Mucosa of descending colon (tissue), 3 donors: ENCODE measurements at places on chromosomes 13 and 19.

- no peak for DNase-seq
Observed at GRCh38 chr13:97935071-97935470, 18.4 kb upstream of the IPO5 start.

DNA sequence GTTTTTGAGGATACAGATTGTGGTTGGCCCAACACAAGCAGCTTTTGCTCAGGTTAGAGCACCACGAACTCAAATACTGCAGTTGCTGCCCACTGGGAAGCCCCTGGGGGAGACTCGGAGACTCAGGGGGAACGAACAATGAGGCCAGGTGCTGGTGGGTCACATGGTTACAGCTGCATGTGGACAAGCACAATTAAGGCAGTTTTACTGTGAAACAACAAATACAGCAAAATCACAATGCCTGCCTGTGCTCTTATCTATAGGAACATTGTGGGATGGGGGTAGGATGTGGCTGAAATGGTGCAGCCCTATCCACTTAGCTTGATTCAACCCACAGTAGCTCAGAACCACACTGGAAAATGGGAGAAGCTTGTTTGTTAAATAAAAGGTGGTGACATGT lies 119.7 kb upstream of the SPATA13 start:
- no peak for DNase-seq

DNA sequence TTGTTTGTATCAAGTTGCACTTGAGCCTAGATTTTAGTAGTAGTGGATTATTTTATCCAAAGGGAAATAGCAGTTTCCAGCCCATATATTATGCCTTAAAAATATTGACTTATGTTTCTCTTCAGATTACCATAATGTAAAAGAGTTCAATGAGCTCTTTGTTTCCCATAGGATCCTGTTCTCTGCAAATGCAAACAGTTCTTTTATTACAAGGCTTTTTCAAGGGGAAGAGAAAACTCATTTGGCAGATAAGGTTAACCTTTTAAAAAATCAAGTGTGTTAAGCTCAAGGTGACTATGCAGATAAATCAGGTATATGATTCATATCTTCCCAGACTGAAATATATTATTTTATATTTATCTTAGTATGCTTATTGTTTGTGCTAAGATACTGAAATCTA lies 961.2 kb upstream of the SPRY2 start:
- DNase-seq: no peak

- DNase-seq: peak; percentile 73
Observed at GRCh38 chr13:110913322-110914080, 1.4 kb downstream of the ANKRD10 start.

DNA sequence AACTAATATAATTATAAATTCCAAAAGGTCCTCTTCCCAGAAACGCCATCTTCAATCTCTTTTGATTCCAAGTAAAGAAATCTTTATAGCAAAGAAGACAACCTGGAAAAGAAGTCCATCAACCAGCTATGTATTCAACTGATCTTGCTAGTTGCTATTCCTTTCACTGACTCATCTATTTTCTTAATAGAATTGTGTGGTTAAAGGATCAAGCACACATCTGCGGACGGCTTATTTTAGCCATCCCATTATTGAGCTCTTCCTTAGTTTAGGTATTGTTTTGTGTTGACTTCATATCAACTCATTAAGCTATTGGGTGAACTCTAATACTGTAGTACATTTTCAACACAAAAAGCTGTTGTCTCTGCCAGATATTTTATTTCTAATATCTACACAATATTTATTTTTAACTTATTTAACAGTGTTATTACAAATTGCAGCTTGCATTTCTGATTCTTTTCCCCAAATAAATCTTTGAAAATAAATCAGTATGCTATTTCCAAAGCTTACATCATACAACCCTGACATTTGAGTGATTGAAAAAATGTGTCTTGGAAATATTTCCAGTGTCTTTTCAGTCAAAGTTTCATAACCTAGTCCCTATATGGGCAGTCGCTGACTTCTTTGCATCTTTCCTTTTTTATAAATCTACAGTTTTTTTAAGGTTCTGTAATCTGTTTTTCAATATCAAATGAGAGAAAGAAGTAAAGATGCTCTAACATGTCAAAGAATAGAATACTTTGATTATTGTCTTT lies 158.8 kb upstream of the SPRY2 start:
- DNase-seq: no peak

GRCh38 chr19:17617807-17618192 lies 62.4 kb downstream of the COLGALT1 start:
- DNase-seq: no peak

GRCh38 chr13:36158611-36159010 lies 27.4 kb upstream of the DCLK1 start:
- no peak for DNase-seq

- DNase-seq: no peak
Observed at GRCh38 chr19:50843701-50844221, 10.4 kb upstream of the KLK15 start.

DNA sequence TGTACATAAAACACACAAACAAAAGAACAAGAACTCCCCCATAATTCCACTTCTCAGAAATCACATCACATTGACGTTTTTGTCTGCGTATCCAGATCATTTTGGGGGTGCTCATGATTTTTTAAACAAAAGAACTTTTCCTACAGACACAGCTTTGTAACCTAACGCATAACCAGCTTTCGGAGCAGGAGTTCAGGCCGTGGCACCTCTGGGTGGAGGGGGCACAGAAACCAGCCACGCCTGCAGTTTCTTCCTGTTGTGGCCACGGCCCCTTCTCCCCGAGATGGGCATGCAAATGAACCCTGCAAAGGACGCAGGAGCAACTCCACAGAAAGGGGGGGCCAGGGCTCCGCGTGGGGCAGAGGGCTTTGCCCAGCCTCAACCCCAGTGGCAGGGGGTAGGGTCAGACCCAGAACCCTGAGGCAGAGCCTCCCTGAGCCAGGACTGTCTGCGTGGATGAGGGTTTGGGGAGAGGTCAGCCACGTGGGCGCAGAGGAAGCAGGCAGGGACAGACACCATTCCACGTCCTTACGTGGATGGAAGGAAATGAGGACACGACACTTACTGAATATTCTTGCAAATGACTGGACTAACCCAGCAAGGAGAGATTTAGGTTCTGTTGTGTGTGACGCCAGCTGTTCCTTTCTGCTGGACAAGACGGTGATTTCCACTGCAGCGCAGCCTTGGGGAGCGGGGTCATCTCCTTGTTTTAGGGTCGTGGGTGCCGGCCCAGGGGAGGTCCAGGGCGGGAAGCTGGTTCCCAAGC lies 64.4 kb downstream of the RASA3 start:
- peak; percentile 61 for DNase-seq

DNA sequence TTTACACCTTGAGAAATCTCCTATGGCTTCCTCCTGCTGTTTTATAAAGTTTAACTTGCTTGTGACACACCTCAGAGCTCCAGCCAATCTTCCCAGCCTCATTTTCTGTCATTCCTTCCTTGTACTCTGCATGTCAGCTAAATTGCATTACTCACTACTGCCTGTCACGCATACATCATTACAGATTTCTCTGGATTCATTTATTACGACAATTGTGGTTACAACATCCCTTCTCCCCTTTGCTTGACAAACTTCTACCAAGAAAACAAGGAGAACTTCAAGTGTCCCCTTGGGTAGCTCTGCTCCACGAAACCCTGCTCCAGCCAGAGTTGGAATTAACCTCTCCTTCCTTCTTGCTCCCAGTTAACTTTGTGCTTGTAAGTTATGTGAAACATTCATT lies 22.0 kb upstream of the GPR18 start:
- DNase-seq: no peak

DNA sequence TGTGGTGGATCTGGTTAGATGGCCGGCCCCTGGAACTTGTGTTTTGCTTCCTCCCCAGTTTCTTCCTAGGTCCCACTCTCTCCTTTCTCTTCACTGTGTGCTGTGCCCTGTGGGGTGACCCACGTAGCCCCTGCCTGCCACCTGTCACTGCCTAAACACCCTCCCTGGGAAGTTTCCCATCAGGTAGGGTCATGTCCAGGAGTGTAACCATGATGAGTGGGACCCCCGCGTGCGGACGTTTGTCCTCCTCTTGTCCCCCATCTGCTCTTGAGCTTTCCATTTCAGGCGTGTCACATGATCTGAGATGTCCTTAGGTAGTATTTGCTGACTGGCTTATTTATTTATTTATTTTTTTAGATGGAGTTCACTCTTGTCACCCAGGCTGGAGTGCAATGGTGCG lies 61.3 kb downstream of the ARHGEF7 start:
- no peak for DNase-seq

GRCh38 chr19:23259961-23260360 lies 9.8 kb upstream of the ZNF724 start:
- DNase-seq: no peak

DNA sequence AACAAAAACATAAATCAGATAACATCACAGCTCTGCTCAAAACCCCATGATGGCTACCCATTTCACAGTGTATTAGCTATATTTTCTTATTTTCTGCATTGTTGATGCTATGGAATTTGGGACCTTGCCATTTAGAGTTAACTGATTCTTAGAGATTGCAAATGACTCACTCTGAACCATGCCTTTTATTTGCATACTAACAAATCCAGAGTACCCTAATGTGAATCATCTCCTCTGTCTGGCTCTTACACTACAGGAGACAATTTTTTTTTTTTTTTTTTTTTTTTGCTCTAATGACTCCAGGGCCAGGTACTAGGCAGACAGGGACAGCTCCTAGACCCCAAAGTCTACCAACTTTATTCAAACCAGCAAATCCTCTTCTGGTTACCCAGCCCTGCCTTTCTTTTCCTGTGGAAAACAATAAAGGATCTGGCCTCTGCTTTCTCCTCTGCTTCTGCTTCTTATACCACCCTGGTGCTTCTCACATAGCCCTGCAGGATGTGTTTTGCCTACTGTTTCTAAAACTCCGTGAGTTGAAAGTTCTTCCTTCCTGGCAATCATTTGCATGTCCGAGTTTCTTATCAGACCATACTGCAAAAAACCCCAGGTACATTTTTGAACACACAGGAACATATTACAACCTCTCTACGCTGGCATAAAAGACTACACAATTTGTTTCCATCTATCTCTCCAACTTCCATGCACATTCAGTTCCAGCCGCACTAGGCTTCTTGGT lies 10.6 kb upstream of the ZNF460 start:
- no peak for DNase-seq

DNA sequence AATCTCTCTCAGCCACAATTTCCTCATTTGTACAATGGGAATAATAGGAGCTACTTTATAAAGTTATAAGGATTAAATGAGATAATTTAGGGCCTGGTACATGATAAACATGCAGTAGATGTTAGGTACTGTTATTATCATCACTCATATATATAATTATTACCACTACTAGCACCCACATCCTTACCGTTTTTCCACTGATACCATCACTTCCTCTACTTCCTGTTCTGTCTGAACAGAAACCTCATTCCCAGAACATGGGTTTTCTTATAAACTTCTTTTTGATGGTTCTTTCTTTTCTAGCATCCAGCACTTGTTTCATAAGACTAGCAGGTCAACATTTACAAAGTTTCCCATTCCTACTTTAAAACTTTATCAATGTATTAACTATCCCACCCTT lies 6.3 kb downstream of the CDADC1 start:
- no peak for DNase-seq

- DNase-seq: no peak
Observed at GRCh38 chr13:49560270-49561061, 24.9 kb downstream of the RCBTB1 start.

GRCh38 chr13:28297341-28297740 lies 159.0 kb downstream of the PAN3 start:
- no peak for DNase-seq

DNA sequence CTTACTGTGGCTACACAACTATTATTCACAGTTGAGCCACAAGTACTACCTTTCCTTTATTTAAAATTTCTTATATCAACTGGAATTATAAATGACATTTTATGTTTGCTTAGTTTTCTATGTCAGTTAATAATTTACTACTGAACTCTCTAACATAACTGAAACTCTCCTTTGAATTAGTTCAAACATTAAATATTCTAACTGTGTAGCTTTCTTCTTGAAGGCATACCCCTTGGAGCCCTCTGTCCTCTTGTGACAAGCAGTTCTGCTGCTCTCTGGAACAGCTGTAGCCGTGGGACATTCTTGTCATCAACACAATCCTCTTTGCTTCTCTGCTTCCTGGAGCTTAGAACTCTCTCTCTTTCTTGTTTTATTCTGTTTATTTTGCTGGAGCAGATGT lies 244.8 kb downstream of the NHLRC3 start:
- DNase-seq: no peak

GRCh38 chr13:21075379-21076249 lies 14.2 kb upstream of the LATS2 start:
- DNase-seq: no peak

DNA sequence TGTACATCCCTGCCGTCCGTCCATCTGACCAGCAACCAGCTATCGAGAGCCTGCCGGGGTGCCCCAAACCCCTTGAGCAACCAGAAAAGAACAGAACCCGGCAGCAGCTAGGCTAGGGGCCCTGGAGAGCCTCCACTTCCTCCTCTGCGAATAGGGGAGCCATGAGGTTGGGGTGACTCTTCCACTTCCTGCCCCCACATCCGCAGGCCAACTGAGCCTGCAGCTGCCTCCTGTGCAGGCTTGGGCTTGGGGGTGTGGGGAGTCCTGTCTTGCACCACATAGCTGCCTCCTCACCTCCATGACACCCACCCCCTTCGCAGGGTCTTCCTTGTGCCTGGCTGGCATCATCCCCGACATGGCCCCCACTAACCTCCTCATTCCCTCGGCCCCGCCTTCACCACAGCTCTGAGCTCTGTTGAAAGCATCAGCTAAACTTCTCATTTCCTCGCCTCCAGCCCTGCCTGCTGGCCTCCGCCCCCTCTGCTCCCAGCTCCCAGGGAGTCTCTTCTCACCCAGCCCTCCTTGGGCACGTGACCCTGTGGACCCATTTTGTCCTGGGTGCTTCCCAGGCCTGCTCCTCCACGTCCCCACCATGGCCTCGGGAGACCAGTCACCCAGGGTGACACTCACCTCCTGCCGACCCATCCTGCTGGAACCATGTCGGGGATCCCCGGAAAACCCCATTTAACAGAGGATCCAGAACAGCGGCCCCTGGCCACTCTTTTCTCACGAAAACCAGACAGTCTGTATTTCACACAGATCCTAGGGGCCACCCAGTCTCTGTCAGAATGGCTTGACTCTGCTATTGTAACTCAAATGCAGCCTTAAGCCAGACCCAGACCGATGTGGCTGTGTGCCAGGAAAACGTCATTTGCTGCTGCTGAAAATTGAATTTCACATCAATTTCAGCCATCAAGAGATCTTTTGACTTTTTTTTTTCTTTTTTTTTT lies 50.4 kb downstream of the MYO9B start:
- peak; percentile 64 for DNase-seq

DNA sequence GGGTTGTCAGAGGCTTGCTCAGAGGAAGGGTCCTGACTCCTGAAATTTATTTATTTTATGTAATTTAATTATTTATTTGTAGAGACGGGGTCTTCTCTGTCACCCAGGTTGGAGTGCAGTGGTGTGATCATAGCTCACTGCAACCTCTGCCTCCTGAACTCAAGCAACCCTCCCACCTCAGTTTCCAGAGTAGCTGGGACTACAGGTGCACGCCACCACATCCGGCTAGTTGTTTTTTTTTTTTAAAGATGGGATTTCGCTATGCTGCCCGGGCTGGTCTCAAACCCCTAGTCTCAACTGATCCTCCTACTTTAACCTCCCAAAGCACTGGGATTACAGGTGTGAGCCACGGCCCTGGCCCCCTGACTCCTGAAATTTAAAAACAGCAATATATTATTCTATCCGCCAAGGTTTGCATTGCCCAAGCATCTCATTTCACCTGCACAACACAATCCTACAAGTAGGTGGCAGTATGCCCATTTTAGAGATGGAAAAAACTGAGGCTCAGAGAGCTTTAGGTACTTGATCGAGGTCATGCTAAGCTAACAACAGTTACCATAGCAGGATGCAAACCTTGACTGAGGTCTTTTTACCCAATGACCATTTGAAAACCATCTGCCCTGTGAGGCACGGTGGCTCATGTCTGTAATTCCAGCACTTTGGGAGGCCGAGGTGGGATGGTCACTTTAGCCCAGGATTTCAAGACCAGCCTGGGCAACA lies 18.1 kb downstream of the ARHGEF18 start:
- DNase-seq: no peak
